Epithelial cell of proximal tubule (primary cell): ENCODE measurements at places on chromosomes 6 and 20.
A peak's percentile ranks its signal among the peaks of the same experiment; 100 is the strongest.

GRCh38 chr20:61520893-61521460 is 268.9 kb downstream of the CDH4 start:
- DNase-seq: no peak

GRCh38 chr20:47133809-47134456 is 222.6 kb downstream of the ZMYND8 start:
- no peak for DNase-seq

- no peak for DNase-seq
These were observed 3.5 kb downstream of the SUMO4 start for GRCh38 chr6:149403534-149403933.

DNA sequence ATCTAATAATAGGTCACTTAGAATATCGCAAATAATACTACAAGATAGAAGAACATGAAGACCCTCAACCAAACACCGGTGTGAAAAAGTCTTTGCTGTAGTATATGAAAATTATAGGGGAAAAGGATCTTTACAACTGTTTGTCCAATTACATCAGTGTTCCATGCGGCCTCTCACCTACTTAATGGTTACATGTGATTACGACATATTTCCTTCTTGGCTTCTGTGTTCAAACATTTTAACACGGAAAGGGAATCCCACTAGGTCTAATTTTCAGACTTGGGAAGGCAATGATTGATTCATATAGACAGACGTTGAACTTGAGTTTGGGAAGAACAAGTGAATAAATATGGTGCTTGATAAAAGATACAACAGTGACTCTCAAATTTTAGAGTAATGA is 273.4 kb downstream of the KIF16B start:
- DNase-seq: no peak

GRCh38 chr6:156617376-156617775 is 159.8 kb upstream of the ARID1B start:
- DNase-seq: peak; percentile 57

DNA sequence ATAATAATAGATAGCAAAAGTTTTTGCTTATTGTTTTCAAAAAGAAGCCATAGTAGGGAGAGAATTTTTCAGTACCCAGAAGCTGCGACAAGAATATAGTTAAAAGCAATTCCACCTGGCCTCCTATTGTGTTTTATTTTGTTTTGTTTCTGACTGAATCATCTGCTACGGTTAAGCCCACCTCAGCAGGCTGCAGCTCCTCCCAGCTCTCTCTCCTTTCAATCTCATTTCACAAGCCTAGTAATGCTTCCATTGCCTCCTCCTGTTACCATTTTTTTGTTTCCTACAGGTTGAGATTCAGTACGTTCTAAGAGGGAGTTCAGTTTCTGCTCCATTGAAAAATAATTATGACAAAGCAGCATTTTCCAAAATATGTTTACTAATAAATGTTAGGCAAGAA is 77.9 kb downstream of the PCSK2 start:
- DNase-seq: no peak

- no peak for DNase-seq
These were observed 16.9 kb upstream of the ZSCAN16 start for GRCh38 chr6:28107506-28107905.

DNA sequence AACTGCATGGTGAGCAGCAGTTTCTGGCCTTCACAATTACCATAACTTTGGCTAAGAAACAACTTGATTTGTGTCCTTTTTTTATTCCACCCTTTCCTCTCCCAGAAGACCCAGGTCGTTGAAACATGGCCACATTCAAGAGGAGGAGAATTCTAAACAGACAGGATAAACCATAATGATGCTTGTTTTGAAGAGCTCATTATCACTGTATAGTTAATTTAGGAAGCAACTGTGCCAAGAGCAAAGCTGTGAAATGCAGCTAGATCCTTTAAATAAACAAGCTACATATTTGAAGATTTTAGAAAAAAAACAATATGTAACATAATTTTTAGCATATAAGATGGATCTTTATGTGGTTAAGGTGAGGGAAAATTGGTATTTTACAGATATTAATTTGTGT is 104.5 kb downstream of the KLHL32 start:
- no peak for DNase-seq

DNA sequence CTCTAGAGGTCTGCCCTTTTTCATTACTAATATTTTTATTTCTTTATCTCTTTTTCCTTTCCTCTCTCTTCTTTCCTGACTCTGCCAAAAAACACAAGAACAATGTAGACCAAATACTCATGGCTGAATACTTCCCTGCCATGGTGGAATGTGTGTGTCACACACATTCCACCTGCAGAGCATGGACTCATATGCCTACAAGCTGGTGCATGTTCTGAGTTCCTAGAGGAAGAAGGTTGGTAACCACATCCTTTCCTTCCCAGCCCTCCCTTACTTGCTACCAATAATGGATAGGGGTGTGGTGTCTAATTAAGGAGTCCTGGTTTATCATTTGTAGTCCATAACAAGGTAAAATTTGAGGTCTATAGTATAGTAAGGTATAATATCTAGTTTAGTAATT is 15.2 kb upstream of the CST9L start:
- DNase-seq: peak; percentile 9

DNA sequence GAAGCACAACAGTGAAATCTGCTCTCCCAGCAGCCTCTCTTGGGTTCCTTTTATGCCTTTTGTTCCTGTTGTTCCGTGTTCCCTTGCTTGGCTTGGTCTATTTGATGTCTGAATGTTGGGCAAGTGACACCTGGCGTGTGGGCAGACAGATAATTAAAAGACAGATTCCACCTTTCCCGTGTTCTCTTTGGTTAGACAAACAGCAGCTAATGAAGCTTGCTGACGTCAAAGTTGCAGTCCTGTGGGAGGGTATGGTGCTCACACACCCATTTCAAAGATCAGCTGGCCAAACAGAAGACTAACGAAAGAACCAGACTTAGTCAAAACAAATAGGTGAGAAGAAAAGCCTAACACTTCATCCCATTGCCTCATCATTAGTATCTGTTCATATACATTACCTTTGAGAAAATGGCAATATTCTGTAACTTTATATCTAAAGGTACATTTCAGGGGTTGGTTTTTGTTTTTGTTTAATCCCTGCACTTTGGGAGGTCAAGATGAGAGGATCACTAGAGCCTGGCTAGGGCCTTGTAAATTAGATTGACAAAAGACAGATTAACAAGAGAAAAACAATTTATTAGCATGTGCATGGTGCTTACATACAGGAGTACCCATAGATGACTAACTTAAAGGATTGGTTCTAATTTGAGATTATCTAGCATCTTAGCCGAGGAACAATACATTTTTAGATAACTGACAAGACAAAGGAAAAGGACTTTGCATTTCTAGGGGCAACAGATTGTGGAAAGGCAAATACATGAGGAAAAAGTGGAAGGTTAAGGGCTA is 48.9 kb upstream of the TNFRSF21 start:
- DNase-seq: no peak

- DNase-seq: no peak
These were observed 1216.2 kb upstream of the CITED2 start for GRCh38 chr6:140590641-140591040.

DNA sequence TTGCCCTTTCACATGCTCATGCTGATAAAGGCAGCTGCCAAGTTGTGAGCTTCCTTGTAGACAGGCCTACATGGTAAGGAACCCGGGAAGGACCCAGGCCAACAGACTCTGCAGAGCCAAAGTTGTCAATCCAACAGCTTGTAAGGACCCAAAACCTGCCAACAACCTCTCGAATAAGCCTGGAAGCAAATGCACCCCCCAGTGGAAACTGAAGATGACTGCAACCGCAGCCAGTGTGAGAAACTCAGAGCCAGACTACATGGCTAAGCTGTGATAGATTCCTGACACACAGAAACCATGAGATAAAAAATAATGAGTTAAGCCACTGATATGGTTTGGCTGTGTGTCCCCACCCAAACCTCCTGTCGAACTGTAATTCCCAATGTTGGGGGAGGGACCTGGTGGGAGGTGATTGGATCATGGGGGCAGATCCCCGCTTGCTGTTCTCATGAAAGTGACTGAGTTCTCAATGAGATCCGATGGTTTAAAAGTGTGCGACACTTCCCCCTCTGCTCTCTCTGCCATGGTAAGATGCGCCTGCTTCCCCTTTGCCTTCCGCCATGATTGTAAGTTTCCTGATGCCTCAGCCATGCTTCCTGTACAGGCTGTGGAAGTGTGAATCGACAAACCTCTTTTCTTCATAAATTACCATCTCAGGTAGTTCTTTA is 18.8 kb upstream of the CLPSL2 start:
- no peak for DNase-seq

GRCh38 chr20:6767536-6768227 is at the start of gene BMP2:
Gene BMP2, plus strand, starts transcription at chr20:6767686. Its CDS starts 2,441 bp downstream, at chr20:6770127.
- DNase-seq: no peak

DNA sequence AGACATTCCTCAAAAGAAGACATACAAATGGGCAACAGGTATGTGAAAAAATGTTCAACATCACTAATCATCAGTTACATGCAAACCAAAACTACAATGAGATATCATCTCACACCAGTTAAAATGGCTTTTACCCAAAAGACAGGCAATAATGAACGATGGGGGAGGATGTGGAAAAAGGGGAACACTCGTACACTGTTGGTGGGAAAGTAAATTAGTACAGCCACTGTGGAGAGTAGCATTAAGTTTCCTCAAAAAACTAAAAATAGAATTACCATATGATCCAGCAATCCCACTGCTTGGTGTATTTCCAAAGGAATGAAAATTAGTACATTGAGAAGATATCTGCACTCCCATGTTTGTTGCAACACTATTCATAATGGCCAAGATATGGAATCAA is 8.6 kb upstream of the TMEM170B start:
- no peak for DNase-seq

GRCh38 chr20:46087161-46087560 is 2.6 kb downstream of the NCOA5 start:
- no peak for DNase-seq

GRCh38 chr6:44353336-44353735 is 10.9 kb downstream of the SPATS1 start:
- DNase-seq: no peak

- DNase-seq: no peak
These were observed 153.5 kb upstream of the KCNG1 start for GRCh38 chr20:51176446-51176845.
